ENCODE measurements at places on chromosomes 5 and 9.

DNA sequence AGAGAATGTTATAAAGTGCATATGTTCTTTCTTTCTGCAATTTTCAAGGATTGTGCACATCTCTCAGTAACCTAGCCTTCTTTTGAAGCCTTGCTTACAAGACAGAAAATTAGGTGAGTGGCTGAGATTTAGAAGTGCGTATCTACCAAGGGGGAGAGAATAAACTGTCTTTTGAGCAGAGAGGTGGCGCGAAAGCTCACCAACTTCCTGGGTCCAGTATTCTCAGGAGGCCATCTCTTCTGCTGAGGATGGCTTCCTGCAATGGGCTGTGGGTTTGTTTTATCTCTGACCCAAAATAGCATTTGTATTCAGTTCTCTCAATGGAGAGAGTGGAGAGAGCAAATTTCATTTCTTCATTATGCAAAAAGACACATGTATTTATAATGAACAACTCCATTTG, 75.4 kb upstream of the RPS23 start:
- no peak for DNase-seq

DNA sequence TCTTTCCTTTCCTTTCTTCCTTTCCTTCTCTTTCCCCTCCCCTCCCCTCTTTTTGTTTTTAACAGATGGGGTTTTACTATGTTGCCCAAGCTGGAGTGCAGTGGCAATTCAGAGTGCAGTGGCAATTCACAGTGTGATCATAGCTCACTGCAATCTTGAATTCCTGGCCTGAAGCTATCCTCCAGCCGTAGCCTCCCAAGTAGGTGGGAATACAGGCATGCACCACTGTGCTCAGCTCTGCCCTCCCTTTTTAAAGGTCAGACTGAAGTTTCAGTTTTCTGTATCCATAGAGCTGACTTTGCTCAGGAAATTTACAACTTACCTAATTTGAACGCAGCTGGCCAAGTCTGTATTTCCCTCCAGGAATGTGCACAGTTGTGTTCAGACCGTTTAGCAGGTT, 696 bp downstream of the CCL28 start:
- DNase-seq, result no peak

GRCh38 chr5:111984044-111984443, 227.1 kb upstream of the NREP start:
- DNase-seq, result no peak

- no peak for DNase-seq
Observed at GRCh38 chr5:31763424-31763823, 124.5 kb downstream of the PDZD2 start.

GRCh38 chr9:131661568-131662288, 78.1 kb downstream of the RAPGEF1 start:
- DNase-seq, result no peak

- no peak for DNase-seq
Observed at GRCh38 chr9:72596451-72597180, 75.2 kb downstream of the TMC1 start.

- DNase-seq, result no peak
Observed at GRCh38 chr9:127093319-127094020, 29.0 kb downstream of the ANGPTL2 start.

DNA sequence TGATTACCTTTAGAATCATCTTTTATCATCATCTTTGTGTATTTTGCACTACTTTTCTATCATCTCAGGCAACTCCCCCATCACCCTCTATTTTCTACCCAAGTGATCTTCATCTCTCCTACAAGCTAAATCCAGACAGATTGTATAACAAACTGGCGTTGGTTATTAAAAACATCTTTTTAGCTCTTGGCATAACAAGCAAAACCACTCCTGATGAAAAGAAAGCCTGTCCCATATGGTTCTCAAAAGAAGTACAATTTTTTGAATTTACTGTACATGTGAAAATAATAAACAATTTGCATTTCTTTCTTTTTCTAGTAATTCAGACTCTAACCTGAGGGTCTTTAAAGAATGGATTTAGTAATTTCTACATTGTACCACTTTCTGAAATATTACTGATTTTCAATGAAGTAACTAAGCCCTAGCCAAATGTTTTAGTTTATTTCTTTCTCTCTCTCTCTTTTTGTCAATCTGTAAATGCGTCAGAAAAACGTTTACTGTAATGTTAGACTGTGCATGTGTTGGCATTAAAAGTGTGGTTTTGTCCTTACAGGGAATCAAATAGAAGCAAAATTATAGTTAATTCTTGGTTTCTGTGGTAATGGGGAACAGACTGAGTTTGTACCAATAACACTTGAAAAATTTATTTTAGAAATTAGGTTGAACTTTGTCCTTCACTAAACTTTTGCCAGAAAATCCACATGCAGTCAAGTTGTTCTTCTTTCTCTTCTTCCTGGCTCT, 52.5 kb upstream of the RPS23 start:
- DNase-seq, result no peak

GRCh38 chr5:44619875-44620610, 188.7 kb upstream of the MRPS30 start:
- DNase-seq, result no peak

GRCh38 chr5:153256-153655, 38.0 kb upstream of the LRRC14B start:
- no peak for DNase-seq

DNA sequence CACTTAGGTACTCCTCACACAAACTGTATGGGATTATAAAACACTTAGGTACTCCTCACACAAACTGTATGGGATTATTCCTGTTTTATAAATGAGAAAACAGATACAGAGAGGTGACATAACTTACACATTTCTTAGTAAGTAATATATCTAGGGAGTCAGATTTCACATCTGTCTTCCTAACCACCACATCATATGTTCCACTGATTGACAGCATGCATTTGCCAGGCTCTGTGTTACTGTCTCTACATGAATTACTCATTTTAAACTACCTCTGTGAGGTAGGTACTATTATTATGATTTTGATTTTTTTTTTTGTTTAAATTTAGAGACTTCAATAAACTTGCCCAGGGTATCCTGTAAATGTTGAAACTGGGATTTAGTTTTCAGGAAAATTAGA, 232.7 kb downstream of the CCDC171 start:
- no peak for DNase-seq

- no peak for DNase-seq
Observed at GRCh38 chr5:50975840-50976239, 309.4 kb downstream of the PARP8 start.

DNA sequence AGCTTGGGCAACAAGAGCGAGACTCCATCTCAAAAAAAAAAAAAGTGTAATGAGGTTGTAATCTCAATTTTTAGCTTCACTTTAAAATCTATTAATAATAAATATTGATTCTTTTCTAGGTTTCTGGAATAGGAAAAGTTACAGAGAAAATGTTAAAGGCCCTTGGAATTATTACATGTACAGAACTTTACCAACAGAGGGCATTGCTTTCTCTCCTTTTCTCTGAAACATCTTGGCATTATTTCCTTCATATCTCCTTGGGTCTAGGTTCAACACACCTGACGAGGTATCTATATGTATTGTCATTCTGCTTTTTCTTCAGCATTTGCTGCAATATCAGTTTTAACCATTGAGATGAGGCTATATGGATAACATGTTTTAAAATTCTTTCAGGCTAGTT, 26.6 kb upstream of the ANKDD1B start:
- no peak for DNase-seq

DNA sequence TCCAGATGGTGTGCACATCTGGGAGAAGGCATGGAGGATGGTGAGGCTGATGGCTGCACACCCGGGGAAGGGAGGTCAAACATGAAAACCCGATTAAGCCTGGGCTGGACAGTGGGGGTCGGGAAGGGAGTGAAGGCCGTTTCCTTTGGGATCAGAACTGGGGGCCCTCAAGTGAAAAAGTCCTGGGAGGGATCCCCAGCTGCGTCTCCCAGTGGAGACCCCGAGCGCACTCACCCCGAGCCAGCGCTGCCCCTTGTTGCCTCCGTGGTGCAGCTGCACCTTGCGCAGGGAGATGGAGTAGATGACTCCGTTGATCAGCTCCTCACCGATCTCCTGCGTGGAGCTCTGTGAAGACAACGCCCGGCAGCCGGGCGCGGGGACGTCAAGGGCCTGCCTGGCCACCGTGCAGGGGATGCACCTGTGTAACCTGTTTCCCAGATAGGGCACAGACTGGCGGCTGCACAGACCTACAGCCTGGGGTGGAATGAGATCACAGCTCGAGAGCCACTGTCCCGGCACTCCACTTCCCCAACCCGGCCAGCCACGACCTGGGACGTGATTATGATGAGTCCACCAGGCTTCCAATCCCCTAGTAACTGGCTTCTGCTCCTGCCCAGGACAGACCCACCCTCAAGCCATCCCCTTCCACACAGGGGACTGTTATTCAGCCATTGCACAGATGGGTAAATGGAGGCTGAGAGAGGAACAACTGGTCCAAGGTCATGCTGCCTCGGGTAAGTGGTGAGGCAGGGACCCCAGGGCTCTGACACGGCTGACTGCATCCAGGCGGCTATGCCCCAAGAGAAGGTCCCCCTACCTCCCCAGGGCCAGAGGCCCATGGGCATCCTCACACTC, 9.0 kb downstream of the RALGDS start:
- no peak for DNase-seq

DNA sequence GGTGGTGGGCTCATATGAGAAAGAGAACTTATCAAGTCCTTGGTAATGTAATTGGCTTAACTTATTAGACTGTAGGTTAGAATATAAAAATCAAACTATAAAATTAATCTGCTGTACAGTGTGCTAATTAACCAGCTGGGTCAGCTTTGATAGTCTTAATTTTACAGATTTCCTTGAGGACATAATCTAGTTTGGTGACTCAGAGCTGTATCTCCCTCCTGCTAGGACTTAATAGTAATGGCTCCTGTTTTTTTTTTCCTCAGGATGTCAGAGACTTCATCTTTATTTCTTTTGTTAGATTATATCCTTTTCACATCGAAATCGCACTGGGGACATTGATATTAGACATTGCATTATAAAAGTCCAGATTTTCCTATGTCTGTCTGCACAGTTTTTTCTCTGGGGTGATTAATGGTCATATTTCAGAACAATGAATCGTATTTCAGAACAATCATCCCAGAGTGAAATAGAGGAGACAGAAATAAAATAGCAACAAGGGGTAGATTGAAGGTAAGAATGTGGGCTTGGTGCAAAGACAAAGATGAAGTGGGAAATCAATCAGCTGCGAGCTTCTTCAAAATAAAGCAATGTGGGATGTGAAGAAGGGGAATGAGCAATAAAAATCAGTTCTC, 346.4 kb upstream of the RIOK2 start:
- no peak for DNase-seq

DNA sequence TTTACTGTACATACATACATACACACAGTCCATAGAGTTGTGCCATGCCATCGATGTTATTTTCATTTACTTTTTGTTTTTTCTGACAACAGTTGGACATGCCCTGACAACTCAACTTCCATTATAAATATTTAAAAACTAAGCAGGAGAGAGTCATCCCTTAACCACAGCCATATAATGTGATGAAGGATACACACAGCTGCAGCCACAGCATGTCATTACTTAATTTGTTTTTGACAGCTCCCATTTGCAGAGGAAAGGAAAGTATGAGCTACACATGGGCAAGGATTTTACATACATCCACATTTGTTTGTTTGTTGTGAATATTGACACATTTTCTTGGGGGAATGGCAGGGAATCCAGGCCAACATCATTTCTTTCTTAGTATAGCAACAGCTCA, 91.5 kb upstream of the TUT7 start:
- DNase-seq, result no peak

DNA sequence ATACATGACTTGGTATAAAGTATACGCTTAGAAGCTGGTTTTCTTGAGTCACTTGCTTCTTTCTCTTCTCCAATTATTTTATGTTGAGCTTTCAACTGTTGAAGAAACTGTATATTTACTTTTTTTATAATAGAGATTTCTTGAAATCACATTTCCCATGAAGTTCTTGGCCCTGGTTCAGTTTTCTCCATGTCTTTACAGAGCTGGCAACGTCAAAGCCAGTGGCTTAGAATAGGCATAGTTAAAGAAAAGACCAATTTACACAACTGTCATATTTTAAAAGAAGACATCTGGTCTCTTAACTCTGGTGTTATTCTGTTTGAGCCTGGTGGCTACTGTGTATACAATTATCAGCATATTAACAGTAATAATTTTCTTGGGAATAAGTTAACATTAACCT, 1249.3 kb downstream of the CDH12 start:
- no peak for DNase-seq

GRCh38 chr9:128724744-128725211, 851 bp upstream of the ZDHHC12 start:
- no peak for DNase-seq

DNA sequence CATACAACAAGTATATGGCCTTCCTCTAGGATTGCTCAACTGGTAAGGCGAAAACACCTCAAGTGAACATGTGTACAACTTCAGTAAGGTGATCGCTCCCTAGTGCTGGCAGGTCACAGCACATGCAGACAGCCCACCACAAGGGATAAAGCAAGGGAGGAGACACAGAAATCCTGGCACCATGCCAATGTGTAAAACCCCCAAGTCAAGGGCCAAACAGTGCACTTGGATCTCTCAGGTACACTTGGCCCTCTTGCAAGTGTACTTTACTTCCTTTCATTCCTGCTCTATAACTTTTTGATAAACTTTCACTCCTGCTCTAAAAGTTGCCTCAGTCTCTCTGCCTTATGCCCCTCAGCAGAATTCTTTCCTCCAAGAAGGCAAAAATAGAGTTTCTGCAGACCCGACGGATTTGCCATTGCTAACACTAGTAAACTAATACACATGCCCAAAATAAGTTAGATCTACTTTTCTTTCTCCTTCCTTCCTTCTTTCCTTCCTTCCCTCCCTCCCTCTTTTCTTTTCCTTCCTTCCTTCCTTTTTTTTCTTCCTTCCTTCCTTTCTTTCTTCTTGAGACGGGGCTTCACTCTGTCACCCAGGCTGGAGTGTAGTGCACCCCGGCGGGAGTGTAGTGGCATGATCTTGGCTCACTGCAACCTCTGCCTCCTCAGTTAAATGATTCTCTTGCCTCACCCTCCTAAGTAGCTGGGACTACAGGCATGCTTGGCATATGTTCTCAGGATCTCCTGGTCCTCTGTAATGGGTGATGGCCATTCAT, 6.8 kb upstream of the LNPEP start:
- no peak for DNase-seq

GRCh38 chr5:103216697-103217096, 41.9 kb upstream of the MACIR start:
- DNase-seq, result no peak

GRCh38 chr9:122536134-122536533, 9.0 kb upstream of the OR1N1 start:
- DNase-seq, result no peak

GRCh38 chr9:123784518-123784917, 145.4 kb downstream of the DENND1A start:
- DNase-seq, result no peak
